ENCODE measurements at places on chromosomes 3 and 15.

GRCh38 chr15:100341750-100342560, at the start of gene ADAMTS17:
ADAMTS17 (minus strand) TSS chr15:100341975; CDS start chr15:100341899, 76 bp downstream.
- DNase-seq = peak; percentile 98

DNA sequence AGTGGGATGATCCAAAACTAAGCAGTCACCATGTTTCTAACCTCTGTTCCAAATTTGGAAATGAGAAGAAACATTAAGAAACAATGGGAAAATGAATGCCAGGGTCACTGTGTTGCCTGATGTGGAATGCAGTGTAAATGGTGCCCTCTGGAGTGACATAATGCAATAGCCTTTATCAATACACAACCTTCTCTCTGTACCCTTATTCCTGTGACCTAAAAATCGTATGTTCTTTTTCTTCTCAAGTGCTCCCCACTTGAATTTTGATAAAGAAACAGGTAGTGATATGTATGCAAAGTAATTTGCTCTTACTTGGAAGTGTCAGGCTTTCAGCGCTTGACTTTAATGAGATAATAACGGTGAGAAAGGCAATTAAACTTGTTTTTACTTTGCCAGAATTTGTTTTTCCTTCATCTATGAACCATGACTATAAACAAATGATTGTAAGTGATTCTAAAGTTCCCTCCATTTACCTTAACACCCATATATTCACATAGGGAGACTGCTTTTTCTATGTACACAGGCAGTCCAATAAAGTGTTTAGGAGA, 145.8 kb upstream of the THRB start:
- no peak for DNase-seq

GRCh38 chr3:134364936-134365765, 9.1 kb downstream of the AMOTL2 start:
- no peak for DNase-seq

GRCh38 chr15:71485094-71485693, 325.2 kb upstream of the NR2E3 start:
- no peak for DNase-seq

DNA sequence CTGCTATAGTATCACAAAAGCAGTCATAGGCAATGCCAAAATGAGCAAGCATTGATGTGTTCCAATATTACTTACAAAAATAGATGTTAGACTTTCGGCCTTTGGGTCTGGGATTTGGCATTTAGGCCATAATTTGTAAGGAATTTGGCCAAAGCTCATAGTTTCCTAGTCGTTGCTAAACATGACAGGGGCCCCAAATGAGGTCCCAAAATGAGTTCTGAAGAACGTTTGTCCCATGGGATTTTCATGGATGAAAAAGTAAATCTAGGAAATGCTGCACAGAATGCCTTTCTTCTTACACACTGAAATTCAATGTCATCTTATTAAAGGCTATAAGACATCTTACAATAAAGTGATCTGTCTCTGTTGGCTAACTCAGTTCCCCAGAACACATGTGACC, 456.0 kb downstream of the CNTN4 start:
- no peak for DNase-seq

- peak; percentile 76 for DNase-seq
These were observed 29.8 kb upstream of the SENP5 start for GRCh38 chr3:196837819-196838420.
